ENCODE measurements at places on chromosomes 2 and 18.

- DNase-seq: no peak
Measured at GRCh38 chr2:229708335-229708734, 6.0 kb downstream of the DNER start.

DNA sequence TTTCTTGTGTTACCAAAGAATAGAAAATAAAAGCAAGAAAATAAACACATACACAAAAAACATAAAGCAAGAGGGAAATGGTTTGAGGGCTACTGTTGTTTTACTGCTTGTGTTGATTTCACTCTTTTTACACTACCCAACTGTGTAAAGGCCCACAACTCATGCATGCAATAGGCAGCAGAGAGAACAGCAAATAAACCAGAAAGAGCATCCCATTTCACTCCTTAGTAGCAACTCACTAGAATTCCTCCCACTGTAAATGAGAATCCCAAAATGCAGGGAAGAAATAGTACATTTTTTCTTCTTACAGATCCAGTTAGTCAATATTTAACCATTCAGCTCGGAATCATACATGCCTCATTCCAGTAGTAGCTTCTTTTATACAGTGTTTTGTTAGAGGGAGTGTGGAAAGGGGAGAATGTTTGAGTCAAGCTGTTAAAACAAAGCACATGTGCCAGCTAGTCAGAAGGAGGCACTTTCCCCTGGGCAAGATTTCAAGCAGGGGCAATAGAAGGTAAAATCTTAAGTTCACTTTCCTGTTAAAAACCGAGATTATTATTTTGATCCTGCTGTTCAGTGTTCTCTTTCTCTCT, 147.2 kb upstream of the FAM98A start:
- DNase-seq: no peak

DNA sequence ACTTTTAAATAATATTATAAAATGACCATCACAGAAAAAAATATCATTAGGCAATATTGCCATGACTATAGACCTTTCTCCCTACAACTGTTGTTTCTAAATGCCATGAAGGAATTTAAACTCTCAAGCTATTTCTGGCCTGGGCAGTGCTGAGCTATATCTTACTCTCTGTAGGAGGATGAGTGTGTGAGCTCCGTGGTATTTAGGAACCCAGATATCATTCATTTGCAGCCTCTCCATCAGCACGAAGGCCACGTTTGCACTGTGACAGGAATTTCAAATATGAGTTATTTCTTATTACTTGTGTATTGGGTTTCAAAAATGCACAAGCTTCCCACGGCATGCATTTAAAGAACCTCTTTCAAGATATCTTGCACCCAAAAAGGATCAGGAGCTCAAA, 35.0 kb upstream of the SOX11 start:
- no peak for DNase-seq

GRCh38 chr2:64867253-64867996, 121.8 kb upstream of the SLC1A4 start:
- DNase-seq: no peak

GRCh38 chr2:121219866-121220265, 65.1 kb downstream of the TFCP2L1 start:
- DNase-seq: no peak

GRCh38 chr2:178306352-178307073, 112.2 kb downstream of the OSBPL6 start:
- DNase-seq: peak; percentile 56

- DNase-seq: no peak
Measured at GRCh38 chr2:173881461-173881860, 83.7 kb downstream of the SP3 start.

Data from RKO (cell line).